ENCODE measurements at places on chromosomes 5 and 9. TPM values are rescaled to one million over a fixed set of nuclear protein-coding genes. Genes with fewer than 3 reads are reported as not detected.

ANKRD20A1 gene
- total RNA-seq: 1.2 TPM

- DNase-seq: peak; percentile 47
These were observed 10.6 kb downstream of the MTAP start for GRCh38 chr9:21812946-21813568.

PPP6C gene
- 23.4 TPM for total RNA-seq

DNA sequence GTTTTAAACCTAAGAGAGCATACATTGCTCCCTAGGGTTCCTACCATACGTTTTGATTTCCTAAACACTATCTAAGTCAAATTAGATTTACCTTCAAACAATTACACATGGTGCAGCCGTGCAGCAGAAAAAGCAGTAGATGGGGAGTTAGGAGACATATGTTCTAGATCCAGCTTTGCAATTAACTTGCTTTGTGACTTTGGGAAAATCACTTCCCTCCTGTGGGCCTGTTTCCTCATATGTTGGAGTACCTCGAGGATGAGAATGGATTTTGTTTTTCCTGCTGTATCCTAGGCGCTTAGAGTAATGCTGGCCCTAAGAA, 711 bp downstream of the MRPL50 start:
- no peak for DNase-seq

DNA sequence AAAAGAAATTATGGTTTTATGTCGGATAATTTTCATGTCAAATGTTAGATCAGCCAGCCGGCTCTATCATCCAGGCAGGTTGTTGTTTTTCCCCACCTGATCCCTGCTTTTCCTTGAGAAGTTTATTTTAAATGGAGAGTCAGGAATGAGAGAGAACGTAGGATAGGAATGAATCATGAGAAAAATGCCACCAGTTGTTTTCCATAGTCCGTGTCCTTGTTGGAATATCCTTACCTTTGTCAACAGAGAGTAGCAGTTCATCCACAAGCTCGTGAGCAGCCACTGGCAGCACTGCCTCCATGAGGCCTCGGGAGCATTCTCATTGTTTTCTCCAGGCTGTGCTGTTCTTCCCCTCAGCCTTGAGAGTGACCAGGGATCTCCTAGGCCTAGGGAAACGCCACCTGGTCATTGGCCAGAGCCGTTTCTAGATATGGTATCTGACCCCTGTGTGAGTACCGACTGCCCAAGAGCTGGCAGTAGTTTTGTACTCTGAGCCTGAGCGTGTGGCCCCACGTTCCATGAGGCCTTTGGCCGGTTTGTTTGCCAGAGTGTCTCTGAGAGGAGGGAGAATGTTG, 293.3 kb downstream of the FANCC start:
- no peak for DNase-seq

SLC34A1 gene
- not detected for total RNA-seq

- DNase-seq: no peak
These were observed 75.0 kb downstream of the WNK2 start for GRCh38 chr9:93258818-93259489.

GRCh38 chr5:68958428-68958827, 135.4 kb upstream of the SLC30A5 start:
- DNase-seq: no peak

- no peak for DNase-seq
These were observed 456.3 kb downstream of the HINT1 start for GRCh38 chr5:130708754-130709153.

DNA sequence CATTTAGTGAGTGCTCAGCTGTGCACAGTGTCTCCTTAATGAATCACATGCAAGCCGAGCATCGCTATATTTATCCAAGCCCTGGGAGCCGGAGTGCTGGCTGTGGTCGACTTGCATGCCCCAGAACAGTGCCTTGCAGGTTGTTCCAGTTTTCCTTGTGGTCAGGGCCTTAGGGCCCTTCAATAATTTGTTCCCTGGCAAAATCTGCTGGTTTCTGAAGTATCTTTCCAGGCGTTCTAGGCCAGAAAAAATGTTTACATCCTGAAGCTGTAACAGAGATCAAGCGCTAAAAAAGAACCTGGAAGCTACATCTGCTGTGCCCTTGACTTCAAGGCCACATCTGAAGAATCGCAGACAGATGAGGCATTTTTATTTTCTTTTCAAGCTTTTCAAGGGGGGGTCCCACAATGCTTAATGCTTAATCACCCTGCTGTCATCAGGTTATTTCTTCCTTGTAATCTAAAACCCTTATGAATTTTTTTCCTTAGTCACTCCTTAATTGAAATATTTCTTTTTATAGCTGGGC, 105.8 kb downstream of the DOCK2 start:
- DNase-seq: no peak

GRCh38 chr9:35852876-35853865, 17.0 kb downstream of the OR13J1 start:
- DNase-seq: no peak

- no peak for DNase-seq
These were observed 30.0 kb downstream of the ZCCHC7 start for GRCh38 chr9:37150415-37150814.

DNA sequence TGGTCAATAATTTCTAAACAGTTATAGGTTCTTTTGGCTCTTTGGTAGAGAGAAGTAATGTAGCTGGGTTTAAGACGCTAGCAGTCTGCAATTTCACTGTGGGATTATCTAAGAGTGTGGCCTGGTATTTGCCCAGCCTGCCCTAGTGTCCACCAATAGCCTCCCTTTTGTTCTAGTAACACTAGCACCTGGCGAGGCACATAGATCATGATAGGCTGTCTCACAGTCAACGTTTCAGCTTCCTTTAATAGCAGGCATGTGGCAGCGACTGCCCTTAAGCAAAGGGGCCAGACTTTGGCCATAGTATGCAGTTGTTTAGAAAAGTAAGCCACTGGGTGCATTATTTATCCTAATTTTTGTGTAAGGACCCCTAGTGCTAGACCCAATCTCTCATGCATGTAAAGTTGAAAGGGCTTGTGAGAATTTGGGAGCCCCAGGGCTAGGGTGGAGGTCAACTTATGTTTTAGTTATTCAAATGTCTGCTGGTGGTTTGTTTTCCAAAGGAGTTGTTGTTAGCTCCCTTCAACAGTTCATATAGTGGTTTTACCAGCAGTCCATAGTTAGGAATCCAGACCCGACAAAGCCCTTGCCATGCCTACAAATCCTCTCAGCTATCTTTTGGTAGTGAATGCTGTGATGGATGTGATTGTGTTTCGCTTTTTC, 274.3 kb downstream of the HTR1A start:
- no peak for DNase-seq

DDX4 gene
- not detected for total RNA-seq

GRCh38 chr9:5873439-5873838, 17.2 kb upstream of the MLANA start:
- no peak for DNase-seq

AGXT2 gene
- total RNA-seq: not detected

DNA sequence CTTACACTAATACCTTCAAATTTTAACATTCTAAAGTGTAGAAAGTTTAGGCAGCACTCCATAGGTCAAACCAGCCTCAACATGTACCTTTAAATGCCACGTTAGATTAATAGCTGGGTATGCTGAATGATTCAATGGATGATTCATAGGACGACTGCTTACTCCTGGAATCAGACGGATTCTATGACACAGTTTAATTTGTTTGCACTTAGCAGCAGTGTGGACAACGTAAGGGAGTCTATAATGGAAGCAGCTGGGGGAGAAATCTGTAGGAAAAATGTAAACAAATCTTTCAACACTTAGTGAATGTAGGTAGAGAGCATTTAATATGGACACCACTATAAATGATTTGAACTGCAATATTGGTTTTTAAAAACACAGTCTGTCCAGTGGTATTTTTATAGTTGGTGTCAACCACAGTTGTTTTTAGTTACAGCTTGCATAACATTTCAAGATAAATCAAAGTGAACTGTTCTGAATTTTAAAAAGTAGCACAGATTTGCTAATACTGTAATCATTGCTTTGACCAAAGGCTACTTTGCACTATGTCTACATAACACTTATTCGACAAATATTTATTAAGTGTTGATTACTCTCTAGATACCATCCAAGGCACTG, 701.5 kb upstream of the MEF2C start:
- no peak for DNase-seq

SH3PXD2B gene
- 24.3 TPM for total RNA-seq

DNA sequence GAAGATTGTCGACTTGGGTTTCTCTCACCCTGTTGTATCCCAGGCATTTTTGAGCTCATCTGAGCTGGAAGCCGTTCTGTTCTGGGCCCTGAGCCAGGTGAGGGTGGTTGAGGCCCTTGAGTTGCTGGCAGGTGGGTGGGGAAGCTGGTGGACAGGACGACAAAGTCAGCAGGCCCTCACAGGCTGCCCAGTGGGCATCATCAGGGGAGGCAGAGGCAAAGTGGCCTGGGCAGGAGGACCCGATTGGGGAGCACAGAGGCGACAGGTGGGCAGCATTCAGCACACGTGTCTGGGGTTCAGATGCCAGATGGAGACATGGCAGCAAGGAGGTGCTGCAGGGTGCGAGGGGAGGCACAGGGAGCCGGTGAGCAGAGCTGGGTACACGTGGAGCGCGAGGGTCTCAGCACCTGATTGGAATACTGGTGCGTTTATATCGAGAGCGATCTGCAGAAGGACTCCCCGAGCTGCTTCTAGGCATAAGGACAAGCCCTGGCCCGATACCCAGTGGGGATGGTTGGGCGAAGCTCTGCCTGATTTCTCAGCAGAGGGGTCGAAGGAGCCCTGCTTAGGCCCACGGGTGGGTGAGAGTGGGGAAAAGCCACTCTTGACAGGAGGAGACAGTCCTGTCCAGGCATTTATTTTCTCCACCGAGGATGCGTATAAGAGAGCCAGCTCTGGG, 49.0 kb upstream of the SUSD3 start:
- DNase-seq: no peak

DNA sequence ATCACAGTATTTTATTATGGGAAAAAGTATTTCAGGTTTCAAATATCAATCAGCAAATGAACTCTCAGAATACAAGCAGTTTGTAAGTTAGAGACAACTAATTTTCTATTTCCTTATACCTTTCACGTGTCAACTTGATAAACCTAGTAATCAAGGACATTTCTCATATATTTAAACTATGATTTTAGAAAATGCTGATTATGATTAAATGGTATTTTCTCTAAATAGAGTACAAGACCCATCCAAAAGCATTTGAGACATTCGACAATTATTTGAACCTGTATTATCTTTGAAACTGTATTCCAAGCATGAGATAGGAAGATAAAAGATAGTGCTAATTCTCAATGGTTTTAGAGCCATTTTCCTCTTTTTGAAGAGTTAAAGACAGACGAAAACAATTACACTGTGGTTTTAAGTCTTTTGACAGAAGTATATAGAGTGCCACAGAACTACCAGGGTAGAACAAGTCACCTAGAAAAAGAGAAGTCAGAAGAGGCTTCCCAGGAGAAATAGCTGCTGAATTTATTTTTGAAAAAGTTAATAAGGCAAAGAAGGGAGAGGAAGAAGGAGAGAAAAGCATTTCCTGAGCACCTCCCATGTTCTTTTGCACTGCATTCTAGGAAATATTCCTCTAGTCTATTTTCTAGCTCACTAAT, 5.6 kb downstream of the MEIKIN start:
- no peak for DNase-seq

- no peak for DNase-seq
These were observed 608.4 kb downstream of the TLE1 start for GRCh38 chr9:81080900-81081299.

DNA sequence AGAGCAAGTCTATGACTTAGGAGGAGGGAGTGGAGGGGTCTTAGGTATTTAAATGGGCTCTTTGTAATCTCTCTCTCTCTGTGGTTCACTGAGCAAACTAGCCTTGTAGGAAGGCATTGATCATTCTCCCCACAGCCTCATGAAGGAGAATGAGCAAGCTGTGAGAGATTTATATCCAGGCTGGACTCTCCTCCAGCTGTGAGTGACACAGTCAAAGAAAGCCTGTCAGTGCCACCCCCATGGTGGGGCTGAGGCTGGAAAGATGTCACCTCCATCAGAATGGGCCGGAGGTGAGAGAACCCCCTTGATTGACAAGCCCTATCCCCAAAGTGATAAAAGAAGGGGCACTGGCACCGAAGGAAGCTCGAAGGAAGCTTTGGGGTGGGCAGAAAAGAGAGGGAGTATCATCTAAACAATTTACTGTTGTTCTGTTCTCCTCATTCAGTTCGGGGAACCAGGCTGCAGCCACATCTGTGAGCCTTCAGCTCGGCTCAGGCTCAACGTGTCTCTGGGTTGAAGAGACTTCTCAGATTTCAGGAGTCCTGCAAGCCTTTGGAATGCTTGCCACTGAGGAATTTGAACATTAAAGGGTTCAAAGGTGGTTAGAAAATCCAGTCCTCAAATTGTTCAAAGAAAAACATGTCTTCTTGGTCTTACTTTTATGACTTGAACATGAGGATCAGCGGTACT, 538.2 kb upstream of the ZNF462 start:
- DNase-seq: no peak

GM2A gene
- 9.2 TPM for total RNA-seq

FBLL1 gene
- 1.1 TPM for total RNA-seq

STKLD1 gene
- total RNA-seq: 0.26 TPM

- DNase-seq: no peak
These were observed 164.1 kb downstream of the HSD17B3 start for GRCh38 chr9:96137671-96138429.

KIF4B gene
- 0.26 TPM for total RNA-seq

DNA sequence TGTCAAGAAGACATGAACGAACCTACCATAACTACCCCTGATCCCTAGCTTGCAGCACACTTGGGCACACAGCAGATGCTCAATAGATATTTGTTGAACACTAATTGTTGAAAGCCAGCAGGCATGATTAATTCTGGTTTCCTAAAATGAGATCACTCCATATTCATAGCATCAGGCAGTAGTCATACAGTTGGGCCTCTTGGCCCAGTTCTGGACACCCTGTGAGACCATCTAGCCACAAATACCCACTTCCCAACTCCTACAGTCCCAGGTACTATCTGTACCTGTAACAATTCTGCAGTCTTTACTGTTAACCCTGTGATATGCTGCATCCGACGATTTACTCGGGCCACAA, 24.2 kb downstream of the P4HA2 start:
- DNase-seq: no peak

ASPN gene
- not detected for total RNA-seq

- no peak for DNase-seq
These were observed 98.2 kb downstream of the DPYSL3 start for GRCh38 chr5:147411359-147412319.

GRCh38 chr9:105150991-105151685, 93.3 kb upstream of the SLC44A1 start:
- no peak for DNase-seq

IFNA21 gene
- total RNA-seq: not detected

GRCh38 chr9:124747065-124747464, 24.0 kb downstream of the NR6A1 start:
- DNase-seq: no peak

KIF12 gene
- not detected for total RNA-seq

FAM163B gene
- total RNA-seq: not detected

- DNase-seq: no peak
These were observed 395.1 kb upstream of the PAPPA start for GRCh38 chr9:115758441-115758840.

- no peak for DNase-seq
These were observed 199.5 kb upstream of the TAS2R1 start for GRCh38 chr5:9829621-9830020.

GRCh38 chr5:142663246-142663645, 22.6 kb downstream of the FGF1 start:
- DNase-seq: no peak

- no peak for DNase-seq
These were observed 46.7 kb downstream of the RASGEF1C start for GRCh38 chr5:180162304-180162661.
